ENCODE measurements at places on chromosomes 11 and 22.

DNA sequence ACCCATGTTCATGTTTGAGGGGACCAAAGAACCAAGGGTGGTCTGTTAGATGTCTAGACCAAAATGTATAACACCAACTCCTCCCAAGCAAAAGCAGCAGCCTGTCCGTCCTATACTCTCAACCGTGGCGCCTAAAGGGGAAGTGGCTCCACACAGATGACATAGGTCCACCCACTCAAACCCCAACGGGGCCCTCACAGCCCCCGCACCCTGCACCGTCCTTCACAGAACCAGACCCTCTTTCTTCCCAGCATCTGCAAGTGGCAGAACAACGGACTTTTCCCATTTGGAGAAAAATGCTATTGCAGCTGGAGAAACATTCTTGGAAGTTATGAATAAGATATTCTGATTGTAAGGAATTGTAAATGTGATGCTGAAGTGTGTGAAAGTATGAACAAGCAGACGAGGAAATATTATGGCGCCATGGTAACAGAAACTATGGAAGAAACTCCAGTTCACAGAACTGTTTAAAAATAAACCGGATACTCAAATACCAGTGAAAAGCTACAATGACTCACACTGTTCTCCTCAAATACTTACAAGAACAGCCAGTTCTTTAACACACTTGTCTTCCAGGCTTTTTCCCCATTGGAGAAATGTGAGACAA is 76.5 kb upstream of the ARFGAP3 start:
- peak; percentile 93 for DNase-seq

DNA sequence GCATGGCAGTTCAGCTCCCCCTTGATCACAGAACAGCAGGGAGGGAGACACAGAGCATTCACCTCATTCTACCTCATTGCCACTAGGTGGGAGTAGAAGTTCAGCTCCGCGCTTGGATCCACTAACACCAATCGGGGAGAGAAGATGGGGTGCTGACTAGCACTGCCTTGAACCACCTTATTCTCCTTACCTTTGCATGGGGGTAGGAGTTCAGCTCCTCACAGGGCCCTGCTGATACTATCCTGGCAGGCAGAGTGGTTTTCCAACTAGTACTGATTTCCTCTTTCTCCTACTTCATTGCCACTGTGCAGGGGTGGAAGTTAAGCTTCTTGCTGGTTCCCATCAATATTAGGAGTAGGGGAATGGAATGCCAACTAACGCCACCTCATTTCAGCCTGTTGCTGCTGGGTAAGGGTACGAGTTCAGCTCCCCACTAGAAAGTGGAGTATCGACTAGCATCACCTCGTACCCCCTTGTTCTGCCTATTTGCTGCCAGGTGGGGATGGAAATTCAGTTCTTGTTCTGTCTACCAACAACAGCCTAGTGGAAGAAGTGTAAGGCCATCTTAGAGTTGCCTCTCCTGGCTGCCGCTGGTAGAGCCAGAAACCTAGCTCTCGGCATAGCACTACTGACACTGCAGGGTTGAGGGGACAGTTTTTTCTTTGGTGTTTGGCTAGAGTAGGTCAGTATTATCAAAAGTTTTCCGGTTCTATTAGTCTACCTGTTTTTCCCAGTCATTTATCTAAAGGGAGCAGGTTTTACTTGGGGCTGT is 550.9 kb upstream of the CCDC90B start:
- DNase-seq, result peak; percentile 60

GRCh38 chr22:45731041-45731797 is 59.6 kb downstream of the ATXN10 start:
- peak; percentile 44 for DNase-seq

GRCh38 chr11:68839911-68840641 is 1.6 kb downstream of the CPT1A start:
- DNase-seq, result no peak

DNA sequence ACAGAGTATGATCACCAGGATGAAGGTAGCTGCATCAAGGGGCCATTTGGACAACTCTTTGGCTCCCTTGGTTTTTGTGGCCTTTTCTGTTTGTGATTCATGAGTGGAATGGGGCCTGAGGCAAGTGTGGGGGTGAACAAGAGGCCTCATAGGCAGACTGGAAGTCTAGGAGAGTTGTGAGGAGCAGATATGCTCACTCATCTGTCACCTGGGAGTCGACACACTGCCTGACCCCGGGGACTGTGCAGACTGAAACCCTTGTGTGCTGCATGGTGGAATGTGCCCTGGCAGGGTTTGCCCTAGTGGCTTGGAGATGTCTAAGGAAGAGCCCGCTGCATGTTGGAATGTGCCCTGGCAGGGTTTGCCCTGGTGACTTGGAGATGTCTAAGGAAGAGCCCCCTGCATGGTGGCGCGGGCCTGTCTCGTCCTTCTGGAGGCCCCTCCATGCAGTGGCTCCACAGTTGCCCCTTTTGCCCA is 60.0 kb downstream of the MED15 start:
- no peak for DNase-seq

- no peak for DNase-seq
Observed at GRCh38 chr11:65883786-65884715, 4.2 kb downstream of the FIBP start.

- DNase-seq, result no peak
Observed at GRCh38 chr22:19109198-19110063, 12.8 kb downstream of the DGCR2 start.

- DNase-seq, result no peak
Observed at GRCh38 chr22:26701323-26701722, 43.9 kb downstream of the MIAT start.

DNA sequence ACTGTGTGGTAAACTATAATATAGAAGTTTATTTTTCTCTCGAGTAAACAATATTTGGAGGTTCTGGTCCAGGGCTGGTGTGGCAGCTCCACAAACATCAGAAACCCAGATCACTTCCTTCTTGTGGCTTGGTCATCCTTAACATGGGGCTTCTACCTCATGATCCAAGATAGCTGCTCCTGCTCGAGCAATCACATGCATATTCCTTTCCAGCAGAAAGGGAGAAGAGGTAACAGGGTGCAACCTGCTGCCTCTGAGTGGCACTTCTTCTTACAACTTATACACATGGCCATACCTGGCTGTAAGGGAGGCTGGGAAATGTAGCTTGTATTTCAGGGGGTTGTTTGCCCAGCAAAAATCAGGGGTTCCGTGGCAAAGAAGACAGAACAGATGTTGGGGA is 44.6 kb upstream of the SYT7 start:
- DNase-seq, result no peak

DNA sequence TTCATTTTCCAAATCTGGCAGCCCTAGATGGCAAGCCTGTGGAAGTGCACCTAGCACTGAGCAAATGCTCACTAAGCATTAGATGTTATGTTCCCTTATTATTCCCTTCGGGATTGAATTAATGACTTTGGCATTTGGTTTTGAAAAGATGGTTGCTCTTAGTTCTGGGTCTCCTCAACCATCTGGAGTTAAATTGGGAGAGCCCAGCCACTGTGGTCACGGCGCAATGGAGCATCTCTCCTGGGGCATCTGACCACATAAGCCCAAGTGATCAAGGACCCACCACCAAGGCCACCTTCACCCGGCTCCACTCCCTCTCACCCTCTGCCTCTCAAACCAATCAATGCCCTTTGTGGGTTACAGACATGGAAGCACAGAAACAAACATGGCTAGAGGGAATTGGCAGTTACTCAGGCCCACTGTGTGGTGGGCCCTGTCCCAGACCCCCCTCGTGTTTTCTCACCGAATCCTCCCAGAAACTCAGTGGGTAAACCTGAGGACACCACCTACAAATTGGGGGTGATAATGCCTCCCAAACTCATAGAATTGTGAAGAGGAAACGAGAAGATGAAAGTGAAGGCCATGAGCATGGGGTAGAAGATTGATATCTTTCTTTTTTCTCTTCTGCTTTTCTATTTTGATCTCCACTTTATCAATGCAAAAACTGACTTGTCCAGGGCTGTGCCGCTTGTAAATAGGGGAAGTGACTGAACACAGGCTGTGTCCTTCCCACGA is 52.2 kb downstream of the IRAG1 start:
- no peak for DNase-seq

- no peak for DNase-seq
Observed at GRCh38 chr11:11039208-11039965, 181.5 kb upstream of the ZBED5 start.

GRCh38 chr11:30983776-30984441 is 385.6 kb downstream of the DCDC1 start:
- no peak for DNase-seq

- no peak for DNase-seq
Observed at GRCh38 chr11:2530131-2530854, 85.5 kb downstream of the KCNQ1 start.
